Cardiac septum (tissue), 1 donor: ENCODE measurements at places on chromosomes 4 and X.

DNA sequence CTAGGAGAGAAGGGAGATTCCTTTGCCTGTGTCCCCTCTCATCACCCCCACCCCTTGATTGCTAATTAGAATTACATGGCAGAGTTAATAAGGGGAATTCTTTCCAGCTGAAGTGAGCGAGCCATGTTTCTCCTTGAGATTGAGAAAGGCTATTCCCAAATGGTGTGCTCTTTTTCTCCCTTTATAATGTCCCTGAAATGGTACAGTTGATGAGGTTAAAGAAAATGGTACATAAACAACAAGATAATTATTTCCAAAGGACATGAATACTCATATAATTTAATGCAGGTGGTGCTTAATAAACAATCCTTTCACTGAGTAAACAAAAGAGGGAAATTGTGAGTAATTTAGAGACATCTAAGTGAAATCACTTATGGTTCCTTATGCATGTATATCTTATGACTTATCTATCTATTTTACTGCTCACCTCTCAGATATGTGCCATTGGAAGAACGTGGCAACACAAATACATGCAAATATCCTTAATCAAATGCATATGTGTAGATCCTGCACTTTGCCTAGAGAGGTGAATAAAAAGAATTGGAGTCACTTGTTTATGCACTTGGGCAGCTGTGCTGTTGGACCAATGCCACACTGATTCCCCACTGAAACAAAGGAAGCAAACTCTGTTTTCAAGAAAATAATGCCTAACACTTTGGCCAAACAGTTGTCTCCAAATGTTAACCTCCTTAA, 106.6 kb upstream of the WDR44 start:
- DNase-seq, result no peak

- DNase-seq, result no peak
These were observed 101.9 kb upstream of the BCOR start for GRCh38 chrX:40199704-40200103.

GRCh38 chr4:25500626-25501316, 123.7 kb downstream of the ANAPC4 start:
- no peak for DNase-seq

GRCh38 chr4:107366016-107366735, 330.1 kb upstream of the DKK2 start:
- DNase-seq, result no peak

DNA sequence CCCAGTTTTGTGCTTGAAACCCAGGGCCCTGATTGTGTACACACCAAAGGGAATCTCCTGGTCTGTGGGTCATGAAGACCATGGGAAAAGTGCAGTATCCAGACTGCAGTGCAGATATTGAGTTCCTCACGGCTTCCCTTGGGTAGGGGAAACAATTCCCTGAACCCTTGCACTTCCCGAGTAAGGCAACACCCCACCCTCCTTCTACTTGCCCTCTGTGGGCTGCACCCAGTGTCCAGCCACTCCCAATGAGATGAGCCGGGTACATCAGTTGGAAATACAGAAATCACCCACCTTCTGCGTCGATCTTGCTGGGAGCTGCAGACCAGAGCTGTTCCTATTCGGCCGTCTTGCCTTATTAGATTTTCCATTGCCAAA, 134.2 kb downstream of the FNIP2 start:
- DNase-seq, result no peak

- DNase-seq, result no peak
These were observed 80.9 kb downstream of the ZNF718 start for GRCh38 chr4:205097-205756.

- DNase-seq, result no peak
These were observed 30.0 kb downstream of the AFAP1 start for GRCh38 chr4:7909463-7910262.

DNA sequence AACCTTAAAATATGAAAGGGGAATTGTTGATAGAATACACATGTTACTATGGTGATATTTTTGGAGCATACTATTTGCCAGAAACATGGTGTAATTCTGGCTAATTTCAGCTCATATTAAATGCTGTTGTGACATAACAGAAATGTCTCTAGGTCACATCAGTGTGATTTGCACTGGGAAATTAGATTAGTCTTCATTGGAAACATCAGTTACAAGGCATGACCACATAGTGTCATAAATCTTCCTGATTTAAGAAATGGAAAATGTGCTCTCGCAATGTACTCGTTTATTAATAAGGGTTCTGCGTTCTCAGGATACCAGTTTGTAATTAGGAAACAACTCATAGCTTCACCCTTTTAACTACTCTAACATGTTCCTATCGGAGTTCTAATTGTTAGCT, 72.9 kb upstream of the GYPA start:
- DNase-seq, result no peak

- DNase-seq, result no peak
These were observed 11.3 kb downstream of the ARL13A start for GRCh38 chrX:100980608-100981497.
